Spleen (tissue), 13 donors: ENCODE measurements at places on chromosomes 2 and 18.

DNA sequence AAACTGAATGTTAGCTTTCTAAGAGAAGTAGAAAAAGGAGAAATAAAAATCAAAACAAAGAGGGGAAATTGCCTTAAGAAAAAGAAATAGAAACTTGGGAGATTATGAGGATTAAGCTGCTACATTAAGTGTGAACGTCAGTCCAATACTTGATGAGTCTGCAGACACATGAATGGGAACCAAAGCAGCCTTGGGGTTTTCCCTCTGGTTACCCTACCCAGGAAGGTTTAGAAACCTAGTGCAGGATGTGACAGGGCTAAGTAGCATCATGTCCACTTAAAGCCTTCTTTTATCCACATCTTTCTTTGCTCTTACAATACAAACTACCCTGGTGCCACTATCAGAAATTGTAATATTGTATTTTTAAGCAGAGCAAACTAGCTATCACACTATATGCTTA, 22.3 kb downstream of the SLC35F5 start:
- no peak for DNase-seq

DNA sequence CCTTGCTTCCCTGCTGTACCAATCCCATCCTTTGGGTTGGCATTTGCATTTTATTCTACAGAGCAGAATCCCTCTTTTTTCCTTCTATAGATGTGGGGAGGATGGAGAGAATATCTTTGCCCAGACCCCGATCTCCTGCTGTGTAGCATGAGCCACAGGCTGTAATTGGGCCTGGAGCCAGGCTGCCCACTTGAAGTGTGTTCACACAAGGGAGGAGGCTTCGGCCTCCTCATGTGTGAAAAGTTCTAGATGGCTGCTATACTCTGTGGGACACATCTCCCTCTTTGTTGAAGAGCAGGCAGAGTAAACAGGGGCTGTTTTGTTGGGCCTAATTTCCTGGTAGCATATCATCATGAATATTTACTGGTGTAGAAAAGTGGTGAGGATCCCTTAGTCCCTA, 126.3 kb downstream of the XRCC5 start:
- peak; percentile 55 for DNase-seq

DNA sequence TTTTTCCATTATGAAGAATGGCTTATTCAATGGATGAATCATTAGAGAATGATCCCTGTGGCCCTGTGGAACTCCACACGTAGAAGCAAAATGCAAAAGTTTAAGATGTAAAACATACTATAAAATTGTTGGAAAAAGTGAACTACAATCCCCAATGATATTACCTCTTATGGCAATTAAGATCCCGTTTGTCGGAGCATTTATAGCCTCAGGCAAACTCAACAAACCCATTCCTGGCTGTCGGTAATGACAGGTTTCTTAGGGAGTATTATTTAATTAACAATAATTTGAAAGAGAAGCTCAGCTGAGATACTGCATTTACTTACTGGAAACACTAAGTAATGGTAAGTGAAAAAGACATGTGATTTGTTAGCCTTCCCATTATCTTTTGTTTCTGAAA, 138.3 kb downstream of the CDH20 start:
- no peak for DNase-seq

GRCh38 chr2:10765461-10765860, 44.0 kb downstream of the ATP6V1C2 start:
- peak; percentile 49 for DNase-seq

DNA sequence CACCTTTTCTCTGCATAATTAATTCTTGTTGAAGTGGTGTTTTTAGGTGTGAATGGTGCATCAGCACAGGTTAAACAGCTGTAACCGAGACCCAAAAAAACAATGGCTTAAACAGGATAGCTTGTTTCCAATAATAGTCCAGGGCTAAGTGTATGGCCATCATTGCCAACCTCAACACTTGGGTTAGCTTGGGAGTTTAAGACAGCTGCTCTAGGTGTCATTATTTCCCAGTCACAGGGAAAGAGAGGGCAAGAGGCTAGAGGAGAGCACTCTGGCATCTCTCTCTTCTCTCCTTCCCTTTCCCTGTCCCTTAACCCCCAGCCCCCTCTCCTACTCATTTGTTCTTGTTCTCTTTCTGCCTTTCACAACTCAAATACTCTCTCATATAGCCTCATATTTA, 21.1 kb downstream of the BIRC6 start:
- DNase-seq: no peak

DNA sequence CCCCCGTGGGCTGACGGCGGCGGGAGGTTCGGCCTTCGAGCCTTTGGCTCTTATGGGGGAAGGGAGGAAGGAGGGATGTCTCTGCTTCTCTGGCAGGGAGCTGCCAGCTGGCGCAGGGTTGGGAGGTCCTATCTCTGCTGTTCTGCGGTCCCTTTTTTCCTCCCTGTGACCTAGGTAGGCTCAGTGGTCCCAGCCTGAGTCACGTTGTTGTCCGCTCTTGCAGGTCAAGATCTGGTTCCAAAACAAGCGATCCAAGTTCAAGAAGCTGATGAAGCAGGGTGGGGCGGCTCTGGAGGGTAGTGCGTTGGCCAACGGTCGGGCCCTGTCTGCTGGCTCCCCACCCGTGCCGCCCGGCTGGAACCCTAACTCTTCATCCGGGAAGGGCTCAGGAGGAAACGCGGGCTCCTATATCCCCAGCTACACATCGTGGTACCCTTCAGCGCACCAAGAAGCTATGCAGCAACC, 2.5 kb downstream of the DLX1 start:
- DNase-seq: no peak

GRCh38 chr2:28567061-28567471, 71.2 kb downstream of the PLB1 start:
- no peak for DNase-seq

DNA sequence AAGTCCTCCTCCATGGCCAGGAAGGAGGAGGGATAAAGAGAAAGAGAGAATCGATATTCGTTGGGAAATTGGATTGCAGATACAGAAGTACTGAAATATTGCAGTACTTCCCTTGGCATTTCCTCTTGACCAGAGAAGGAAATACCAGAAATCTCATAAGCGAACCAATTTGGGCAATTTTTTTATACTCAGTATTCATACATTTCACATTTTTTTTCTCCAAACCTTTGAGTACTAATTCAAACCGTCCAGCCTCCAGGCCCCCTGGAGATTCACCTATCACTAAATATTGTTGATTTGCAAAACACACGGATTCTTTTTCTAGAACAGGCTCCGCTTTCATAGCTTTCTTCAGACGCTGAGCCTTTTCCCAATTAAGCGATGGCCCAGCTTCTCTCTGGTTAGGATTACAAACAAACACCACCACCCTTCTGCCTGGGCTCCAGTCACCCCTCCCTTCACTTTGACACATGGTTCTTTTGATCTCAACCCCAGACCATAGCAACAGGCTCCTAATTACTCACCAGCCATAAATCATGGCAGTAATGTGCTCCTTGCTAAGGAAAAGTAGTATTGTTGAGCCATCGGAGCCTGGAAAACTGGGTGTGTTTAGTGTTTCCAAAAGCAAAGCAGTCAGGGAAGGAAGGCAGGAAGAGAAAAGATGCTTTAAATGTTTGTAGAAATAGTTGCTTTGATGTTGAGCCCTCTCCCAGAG, 138.4 kb upstream of the CCDC68 start:
- DNase-seq: no peak

GRCh38 chr2:16525265-16525887, 140.3 kb downstream of the CYRIA start:
- DNase-seq: no peak

DNA sequence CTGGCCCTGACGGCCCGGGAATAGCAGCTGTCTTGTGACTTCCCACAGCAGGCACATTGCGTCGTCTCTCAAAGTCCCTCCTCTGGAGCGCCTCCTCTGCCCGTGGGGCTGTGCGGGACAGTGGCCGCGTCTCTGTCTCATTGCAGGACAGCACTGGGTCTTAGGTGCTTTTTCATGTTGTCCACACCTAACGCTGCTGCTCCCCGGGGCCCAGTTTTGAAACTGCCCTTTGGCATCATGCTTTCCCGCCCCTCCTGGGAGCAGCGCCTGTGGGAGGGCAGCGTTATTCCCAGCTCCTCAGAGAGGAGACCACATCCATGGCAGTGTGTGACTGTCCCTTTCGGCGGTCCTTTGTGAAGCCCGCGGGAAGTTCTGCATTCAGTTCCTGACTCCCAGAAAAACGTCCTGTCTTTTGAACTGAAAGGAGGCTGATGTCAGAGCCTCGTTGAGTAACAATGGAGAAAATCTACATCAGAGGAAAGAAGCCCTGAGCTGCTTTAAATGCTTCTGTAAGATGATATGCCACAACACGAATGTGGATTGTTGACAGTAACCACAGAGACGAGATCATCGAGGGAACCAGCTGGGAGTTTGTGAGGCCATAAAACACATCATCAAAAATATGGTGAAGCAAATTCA, 226.0 kb downstream of the FAM210A start:
- no peak for DNase-seq

- peak; percentile 95 for DNase-seq
Observed at GRCh38 chr2:127415593-127416505, 2.4 kb upstream of the PROC start.

DNA sequence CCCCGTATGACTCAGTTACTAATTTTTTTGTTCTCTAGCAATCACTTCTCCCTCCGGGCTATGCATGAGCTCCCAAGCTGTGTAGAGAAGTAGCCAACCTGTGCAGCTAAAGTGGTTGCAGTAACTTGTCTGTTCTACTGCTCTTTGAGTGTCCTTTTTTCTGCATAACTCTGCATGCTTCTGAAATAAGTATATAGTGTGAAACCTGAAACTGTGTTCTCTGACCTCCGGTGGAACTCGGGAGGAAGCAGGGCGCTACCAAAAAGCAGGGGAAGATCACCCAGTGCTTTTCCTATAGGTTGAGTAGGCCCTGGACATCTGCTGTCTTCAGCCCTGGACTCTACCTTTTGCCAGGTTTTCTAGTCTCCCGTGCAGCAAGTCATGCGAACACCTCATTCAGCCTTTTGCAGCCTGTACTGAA, 47.8 kb downstream of the PHLPP1 start:
- DNase-seq: no peak

DNA sequence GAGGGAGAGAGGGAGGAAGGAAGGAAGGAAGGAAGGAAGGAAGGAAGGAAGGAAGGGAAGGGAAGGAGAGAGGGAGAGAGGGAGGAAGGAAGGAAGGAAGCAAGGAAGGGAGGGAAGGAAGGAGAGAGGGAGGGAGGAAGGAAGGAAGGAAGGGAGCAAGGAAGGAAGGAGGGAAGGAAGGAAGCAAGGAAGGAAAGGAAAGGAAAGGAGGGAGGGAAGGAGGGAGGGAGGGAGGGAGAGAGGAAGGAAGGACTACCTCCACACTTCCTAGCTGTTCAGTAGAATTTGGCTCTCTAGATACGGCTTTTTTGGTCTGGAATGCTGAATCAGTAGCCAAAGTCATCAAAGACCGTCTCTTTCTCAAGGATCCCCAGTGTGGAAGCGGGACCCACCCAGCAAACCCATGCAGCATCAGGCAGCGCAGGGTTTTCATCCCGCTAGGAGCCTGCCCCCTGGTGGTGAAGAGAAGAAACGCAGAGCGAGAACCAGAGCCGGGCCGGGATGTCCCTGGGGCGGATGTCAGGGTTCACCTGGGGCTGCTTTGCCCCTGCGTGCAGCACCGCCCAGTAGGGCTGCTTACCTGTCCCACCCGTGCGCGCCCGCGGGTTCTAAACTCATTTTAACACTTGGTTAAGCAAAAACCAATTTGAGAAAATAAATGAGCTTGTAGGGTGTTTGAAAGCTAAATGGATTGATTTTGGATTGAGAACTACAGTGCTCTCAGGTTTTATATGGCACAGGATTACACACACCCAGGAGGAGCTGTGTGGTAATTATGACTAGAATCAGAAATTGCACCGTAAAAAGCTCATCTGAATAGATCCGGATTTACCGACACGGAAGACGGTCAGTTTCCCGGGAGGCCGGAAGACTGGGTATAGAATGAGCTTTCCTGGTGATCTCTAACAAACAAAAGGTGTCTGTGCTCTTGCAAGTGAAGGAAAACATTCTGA, 48.1 kb upstream of the ARL4C start:
- peak; percentile 91 for DNase-seq

DNA sequence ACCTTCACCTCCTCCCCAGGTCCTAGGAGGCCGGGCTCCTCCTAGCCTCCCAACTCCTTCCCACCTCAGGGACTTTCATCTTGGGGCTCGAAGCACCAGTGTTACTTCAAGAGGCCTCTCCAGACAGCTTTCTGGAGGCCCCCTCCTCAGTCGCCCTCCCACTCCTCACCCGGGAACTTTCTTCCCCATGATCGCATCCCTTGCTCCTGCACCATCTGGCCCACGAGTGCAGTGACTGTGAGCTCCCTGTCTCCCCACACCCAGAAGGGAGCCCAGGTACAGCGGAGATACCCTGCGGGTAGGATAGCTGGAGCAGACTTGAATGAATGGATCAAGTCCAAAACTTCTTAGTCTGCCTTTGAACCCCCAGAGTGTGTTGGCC, 6.1 kb downstream of the ERFE start:
- peak; percentile 41 for DNase-seq

DNA sequence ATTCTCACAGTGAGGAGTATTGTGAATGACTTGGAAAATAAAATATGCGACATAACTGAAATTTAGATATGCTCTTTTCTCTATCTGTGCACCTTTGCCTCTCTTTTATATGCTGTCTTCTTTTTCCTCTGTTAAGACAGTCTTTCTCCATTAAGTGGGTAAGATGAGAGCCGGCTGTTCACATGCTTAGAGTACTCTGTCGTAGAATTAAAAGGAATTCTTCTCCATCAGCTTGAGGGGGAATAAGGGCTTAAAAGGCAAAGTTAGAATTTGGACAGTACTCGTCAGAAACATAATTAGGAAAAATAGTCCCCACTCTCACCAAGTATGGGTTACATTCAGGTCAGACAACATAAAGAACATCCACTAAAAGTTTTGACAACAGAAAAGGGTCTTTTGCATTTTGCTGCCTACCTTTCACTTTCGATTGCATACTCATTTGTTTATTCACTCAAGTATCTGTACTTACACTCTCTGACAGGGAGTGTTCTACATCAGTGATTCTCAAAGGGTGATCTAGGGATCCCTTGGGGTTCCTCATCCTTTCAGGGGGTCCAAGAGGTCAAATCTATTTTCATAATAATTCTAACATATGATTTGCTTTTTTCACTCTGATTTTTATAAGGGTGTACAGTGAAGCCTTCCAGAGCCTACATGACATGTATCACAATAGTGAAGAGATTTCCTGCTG, 48.0 kb downstream of the ARHGAP15 start:
- no peak for DNase-seq

- no peak for DNase-seq
Observed at GRCh38 chr2:103289105-103289725, 527.4 kb downstream of the TMEM182 start.

- no peak for DNase-seq
Observed at GRCh38 chr2:13143451-13143850, 426.7 kb downstream of the TRIB2 start.
